Mesendoderm (in vitro differentiated cells): ENCODE measurements at places on chromosomes 2 and 18.

DNA sequence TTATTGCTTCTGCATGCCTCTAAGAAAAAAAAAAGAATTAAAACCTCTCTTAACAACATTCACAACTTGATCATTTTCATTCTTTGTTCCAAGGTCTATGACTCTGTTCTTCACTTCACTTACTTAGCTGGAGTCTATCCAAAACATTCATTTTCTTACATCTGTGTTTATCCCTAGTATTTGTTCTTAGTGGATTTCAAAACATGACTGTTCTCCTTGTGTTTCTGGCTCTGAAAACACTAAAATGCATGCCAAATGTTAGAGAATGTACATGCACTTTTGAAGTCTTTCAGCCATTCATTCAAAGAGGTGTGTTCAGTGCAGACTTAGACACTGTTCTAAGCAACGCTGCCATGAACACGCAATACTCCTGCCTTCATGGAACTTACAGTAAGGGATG lies 138.8 kb downstream of the CNTNAP5 start:
- no peak overlapping the region for H3K4me3 ChIP-seq
- no peaks in the 10 kb centered on the region for H3K27me3 ChIP-seq
- no peak for DNase-seq
- H3K4me1 ChIP-seq = no peaks in the 10 kb centered on the region
- H3K27ac ChIP-seq = no peak overlapping the region

DNA sequence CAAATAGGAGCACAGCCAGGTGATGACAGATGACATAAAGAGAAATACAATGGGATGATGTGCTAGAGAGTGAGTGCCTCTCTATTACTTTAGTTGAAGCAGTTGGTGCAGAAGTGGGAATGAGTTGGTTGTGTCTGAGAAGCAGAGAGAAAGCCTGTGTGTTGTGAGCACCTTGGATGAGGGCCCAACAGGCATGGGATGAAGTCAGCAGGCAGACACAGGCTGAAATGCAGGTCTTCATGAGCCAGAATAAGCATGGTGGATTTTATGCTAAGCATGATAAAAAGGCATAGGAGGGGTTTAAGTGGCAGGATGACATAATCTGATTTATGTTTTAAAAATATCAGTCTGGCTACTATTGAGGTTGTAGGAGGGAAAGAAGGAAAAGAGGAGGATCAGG lies 71.5 kb downstream of the KLHL14 start:
- no peak overlapping the region for H3K27ac ChIP-seq
- H3K27me3 ChIP-seq = no peaks in the 10 kb centered on the region
- H3K4me3 ChIP-seq = no peak overlapping the region
- no peaks in the 10 kb centered on the region for H3K4me1 ChIP-seq
- DNase-seq = no peak

GRCh38 chr2:233152541-233152940 lies 92.4 kb downstream of the INPP5D start:
- no peaks in the 10 kb centered on the region for H3K4me1 ChIP-seq
- H3K27ac ChIP-seq = no peak overlapping the region
- DNase-seq = no peak
- H3K36me3 ChIP-seq = no peaks in the 10 kb centered on the region
- H3K4me3 ChIP-seq = no peak overlapping the region
- no peaks in the 10 kb centered on the region for H3K27me3 ChIP-seq

- no peaks in the 10 kb centered on the region for H3K4me1 ChIP-seq
- H3K27me3 ChIP-seq = no peaks in the 10 kb centered on the region
- H3K27ac ChIP-seq = no peak overlapping the region
- H3K4me3 ChIP-seq = no peak overlapping the region
Observed at GRCh38 chr2:11411768-11412448, 54.1 kb downstream of the E2F6 start.

DNA sequence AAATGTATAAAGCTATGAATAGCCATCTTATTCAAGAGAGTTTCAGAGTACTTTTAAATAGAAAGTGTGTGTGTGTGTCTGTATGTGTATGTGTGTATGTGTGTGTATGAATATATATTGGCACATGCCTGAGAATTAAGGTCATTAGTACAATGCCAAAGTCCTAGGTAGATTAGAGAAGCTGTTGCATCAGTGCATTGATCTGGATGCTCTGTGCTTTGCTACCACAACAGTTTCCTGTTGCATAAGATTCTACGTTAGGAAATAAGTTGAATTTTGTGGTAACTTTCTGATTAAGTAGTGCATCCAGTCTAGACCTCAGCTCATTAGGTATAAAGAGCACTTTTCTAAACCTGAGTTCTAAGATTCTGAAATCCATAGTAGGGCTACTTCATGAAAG lies 1102.8 kb upstream of the KLHL29 start:
- H3K4me3 ChIP-seq = no peak overlapping the region
- no peak overlapping the region for H3K27ac ChIP-seq
- no peaks in the 10 kb centered on the region for H3K36me3 ChIP-seq
- DNase-seq = no peak
- H3K4me1 ChIP-seq = no peaks in the 10 kb centered on the region

GRCh38 chr18:80070825-80071224 lies 36.6 kb downstream of the RBFA start:
- no peaks in the 10 kb centered on the region for H3K36me3 ChIP-seq
- no peaks in the 10 kb centered on the region for H3K4me1 ChIP-seq
- H3K27me3 ChIP-seq = no peaks in the 10 kb centered on the region

- no peak overlapping the region for H3K27ac ChIP-seq
- DNase-seq = no peak
- H3K4me1 ChIP-seq = peaks cover 12% of the 10 kb centered on the region
Observed at GRCh38 chr18:58632552-58632951, 3.7 kb upstream of the ALPK2 start.

GRCh38 chr18:59303006-59303405 lies 15.4 kb downstream of the CPLX4 start:
- H3K27ac ChIP-seq = no peak overlapping the region
- H3K4me1 ChIP-seq = no peaks in the 10 kb centered on the region
- H3K4me3 ChIP-seq = no peak overlapping the region
- no peak for DNase-seq
- H3K27me3 ChIP-seq = no peaks in the 10 kb centered on the region
- no peaks in the 10 kb centered on the region for H3K36me3 ChIP-seq

DNA sequence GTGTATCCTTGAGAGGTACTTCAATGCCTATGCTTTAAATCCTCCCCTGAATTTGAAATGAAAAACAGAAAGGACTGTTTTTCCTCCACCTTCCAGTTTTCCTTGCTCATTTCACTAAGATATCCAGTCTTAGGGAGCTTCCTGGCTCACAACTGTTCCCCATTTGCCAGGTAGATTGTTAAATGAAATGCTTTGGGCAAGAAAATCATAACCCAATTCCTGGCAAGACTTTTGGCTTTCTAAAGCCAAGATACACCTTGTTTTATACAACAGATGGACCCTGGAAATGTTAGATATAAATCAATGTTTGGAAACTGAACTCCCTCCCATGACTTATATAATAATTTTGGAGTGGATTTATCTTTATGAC lies 3.6 kb upstream of the CHMP3 start:
- no peak for DNase-seq
- H3K4me3 ChIP-seq = no peak overlapping the region
- no peaks in the 10 kb centered on the region for H3K36me3 ChIP-seq
- H3K4me1 ChIP-seq = no peaks in the 10 kb centered on the region
- H3K27me3 ChIP-seq = no peaks in the 10 kb centered on the region
- no peak overlapping the region for H3K27ac ChIP-seq

DNA sequence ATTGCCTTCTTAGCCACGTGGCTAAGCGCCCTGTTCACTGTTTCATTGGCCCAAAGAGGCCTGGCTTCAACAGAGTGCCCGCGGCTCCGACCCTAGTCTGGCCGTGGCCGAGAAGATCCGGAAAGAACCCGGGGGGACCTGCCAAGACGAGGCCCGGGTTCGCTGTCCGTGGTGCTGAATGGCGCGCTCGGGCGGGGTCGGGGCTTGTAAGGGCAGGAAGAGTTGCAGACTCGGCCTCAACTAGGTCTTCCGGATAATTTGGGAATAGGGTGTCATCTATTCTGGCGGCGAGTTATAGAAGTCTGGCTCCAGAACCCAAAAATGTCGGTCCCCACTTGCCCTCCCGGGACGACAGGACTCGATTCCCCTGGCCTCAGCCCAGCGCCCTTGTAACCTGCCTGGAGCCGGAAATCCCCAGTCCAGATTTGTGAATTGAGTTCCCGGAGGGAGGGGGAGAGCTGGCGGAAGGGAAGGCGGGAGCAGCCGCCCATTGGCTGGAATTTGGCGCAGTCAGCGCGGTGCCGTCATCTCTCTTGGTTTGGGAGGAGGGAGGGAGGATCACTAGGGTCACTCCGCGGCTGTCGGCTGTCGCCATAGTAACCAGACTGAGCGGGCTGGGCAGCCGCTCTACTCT lies 3.5 kb downstream of the CDK5R2 start:
- no peak overlapping the region for H3K27ac ChIP-seq
- DNase-seq = peak; percentile 98
- H3K27me3 ChIP-seq = peaks cover 19% of the 10 kb centered on the region
- H3K36me3 ChIP-seq = no peaks in the 10 kb centered on the region
- peaks cover 10% of the 10 kb centered on the region for H3K4me1 ChIP-seq

DNA sequence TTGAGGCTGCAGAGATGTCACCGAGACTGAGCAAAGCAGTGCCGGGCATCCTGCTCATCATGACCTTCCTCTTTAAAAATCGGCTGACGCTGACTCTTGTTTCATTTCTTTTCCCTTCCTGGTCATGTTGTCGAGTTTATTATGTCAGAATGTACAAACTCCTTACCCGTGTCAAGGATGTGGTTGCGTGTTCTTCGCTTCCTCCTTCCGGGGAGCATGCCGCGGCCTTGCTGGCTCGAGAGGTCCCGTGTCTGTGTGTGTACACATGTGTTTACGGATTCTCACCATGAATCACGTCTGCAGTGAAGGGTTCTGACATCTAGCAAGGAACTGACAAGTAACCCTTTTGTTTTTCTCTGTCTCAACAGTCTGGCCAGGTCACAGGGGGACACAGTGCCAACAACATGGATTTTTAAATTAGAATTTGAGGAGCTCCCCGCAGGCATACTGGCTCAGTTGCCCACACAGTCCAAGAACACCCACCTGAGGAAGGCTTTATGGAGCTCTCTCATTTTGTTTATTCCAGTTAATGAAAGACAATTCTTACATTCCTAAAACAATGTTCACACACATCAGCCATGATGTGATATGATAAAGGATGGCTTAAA lies 60.2 kb downstream of the MYT1L start:
- H3K27me3 ChIP-seq = no peaks in the 10 kb centered on the region
- no peaks in the 10 kb centered on the region for H3K36me3 ChIP-seq
- no peak overlapping the region for H3K27ac ChIP-seq
- DNase-seq = no peak
- H3K4me1 ChIP-seq = no peaks in the 10 kb centered on the region

DNA sequence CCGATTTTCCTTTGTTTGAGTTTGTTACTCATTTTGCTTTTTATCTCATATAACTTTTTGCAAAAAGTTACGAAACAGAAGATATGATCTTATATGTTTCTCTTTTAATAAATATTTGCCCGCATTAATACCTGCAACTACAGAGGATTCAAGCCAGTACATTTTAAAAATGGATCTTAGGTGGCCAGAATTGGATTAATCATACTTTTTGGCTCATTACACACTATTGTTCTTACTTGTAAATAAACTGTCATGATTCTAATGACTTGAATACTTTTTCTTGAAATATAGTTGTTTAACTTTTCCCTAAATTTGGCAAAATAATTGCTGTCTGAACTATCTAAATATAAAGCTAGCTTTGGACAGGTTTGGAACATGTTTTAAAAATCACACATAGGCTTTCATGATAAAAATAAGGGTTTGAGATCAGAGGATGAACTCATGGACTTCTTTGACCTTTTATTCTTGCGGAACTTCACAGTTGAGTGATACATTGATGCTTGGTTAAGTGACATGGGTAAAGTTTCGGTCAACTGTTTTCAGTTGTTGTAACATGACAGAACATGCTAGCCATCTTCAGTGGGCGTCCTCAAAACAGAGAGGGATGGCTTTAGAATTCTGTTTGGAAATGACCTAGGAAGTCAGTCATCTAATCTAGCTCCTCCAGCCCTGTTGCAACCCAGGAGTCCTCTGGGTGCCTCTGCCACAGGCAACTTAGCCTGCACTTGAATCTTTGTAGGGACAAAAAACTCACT lies 44.5 kb downstream of the LTBP1 start:
- no peaks in the 10 kb centered on the region for H3K27me3 ChIP-seq
- H3K4me1 ChIP-seq = no peaks in the 10 kb centered on the region
- no peak overlapping the region for H3K4me3 ChIP-seq

- no peaks in the 10 kb centered on the region for H3K27me3 ChIP-seq
- no peaks in the 10 kb centered on the region for H3K36me3 ChIP-seq
- DNase-seq = no peak
- no peak overlapping the region for H3K4me3 ChIP-seq
Observed at GRCh38 chr2:27891673-27892105, 1.2 kb downstream of the BABAM2 start.

GRCh38 chr2:114022360-114023085 lies 132.6 kb downstream of the ACTR3 start:
- no peaks in the 10 kb centered on the region for H3K4me1 ChIP-seq
- H3K27me3 ChIP-seq = no peaks in the 10 kb centered on the region
- no peak overlapping the region for H3K27ac ChIP-seq
- no peak overlapping the region for H3K4me3 ChIP-seq
- peak; percentile 7 for DNase-seq
- H3K36me3 ChIP-seq = no peaks in the 10 kb centered on the region

DNA sequence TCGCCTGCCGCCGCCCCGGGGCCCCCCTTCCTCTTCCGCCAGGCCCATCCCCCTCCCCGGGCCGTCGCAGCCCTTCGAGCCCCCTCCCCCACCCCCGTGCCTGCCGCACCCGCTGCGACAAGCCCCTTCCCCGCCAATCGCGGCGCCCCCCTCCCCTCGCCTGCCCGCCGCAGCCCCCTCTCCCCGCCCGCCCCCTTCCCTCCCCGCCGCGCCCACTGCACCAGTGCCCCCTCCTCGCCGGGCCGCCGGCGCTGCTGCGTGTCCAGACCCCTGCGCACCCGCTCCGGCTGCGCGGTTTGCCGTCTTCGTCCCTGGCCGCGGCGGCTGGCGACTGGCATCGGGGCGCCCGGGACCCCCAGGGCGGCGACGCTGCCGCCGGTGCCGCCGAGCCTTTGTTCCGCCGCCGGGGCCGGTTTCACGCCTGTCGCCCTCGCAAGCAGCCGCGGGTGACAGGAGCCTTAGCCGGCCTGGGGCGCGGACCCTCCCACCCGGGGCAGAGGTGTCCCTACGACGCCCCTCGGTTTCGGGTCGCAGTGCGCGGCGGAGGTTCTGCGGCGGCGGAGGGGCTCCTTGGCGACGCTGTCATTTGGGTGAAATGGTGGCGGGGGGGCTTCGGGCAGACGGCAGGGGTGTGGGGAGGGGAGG lies 18.1 kb downstream of the GPC1 start:
- H3K27ac ChIP-seq = no peak overlapping the region
- peaks cover 12% of the 10 kb centered on the region for H3K27me3 ChIP-seq
- DNase-seq = no peak
- no peaks in the 10 kb centered on the region for H3K36me3 ChIP-seq
- H3K4me1 ChIP-seq = peaks cover 11% of the 10 kb centered on the region
- H3K4me3 ChIP-seq = no peak overlapping the region

GRCh38 chr2:156907806-156908205 lies 349.7 kb upstream of the GALNT5 start:
- H3K36me3 ChIP-seq = no peaks in the 10 kb centered on the region
- H3K4me1 ChIP-seq = no peaks in the 10 kb centered on the region
- H3K27ac ChIP-seq = no peak overlapping the region
- no peak overlapping the region for H3K4me3 ChIP-seq
- no peak for DNase-seq
- no peaks in the 10 kb centered on the region for H3K27me3 ChIP-seq

- H3K4me3 ChIP-seq = no peak overlapping the region
- H3K4me1 ChIP-seq = peaks cover 15% of the 10 kb centered on the region
- peak; percentile 39 for DNase-seq
Observed at GRCh38 chr18:9742524-9743131, 34.5 kb downstream of the RAB31 start.

- no peaks in the 10 kb centered on the region for H3K27me3 ChIP-seq
- H3K36me3 ChIP-seq = no peaks in the 10 kb centered on the region
- DNase-seq = peak; percentile 89
- no peak overlapping the region for H3K27ac ChIP-seq
- no peak overlapping the region for H3K4me3 ChIP-seq
- no peaks in the 10 kb centered on the region for H3K4me1 ChIP-seq
Observed at GRCh38 chr2:175203621-175204496, 22.3 kb upstream of the ATP5MC3 start.
